Esophagus squamous epithelium (tissue), 5 donors: ENCODE measurements at places on chromosomes 2 and 18. TPM values are rescaled to one million over a fixed set of nuclear protein-coding genes. Genes with fewer than 3 reads are reported as not detected.

- DNase-seq = no peak
These were observed 6.5 kb upstream of the IL1R2 start for GRCh38 chr2:101985101-101985792.

DNA sequence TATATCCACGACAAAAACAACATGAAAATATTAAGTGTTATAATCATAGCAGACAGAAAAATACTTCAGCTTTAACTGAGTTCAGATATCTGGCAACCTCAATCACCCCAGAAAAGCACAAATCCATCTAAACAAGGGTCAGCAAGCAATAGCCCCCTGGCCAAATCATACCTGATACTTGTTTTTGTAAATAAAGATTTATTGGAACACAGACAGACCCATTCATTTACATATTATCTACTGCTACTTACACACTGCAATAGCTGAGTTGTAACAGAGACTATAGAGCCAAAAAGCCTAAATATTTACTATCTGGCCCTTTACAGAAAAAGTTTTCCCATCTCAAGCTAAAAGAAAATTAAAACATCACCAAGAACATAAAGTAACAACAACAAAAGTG is 12.8 kb downstream of the FARSB start:
- DNase-seq = no peak

DNA sequence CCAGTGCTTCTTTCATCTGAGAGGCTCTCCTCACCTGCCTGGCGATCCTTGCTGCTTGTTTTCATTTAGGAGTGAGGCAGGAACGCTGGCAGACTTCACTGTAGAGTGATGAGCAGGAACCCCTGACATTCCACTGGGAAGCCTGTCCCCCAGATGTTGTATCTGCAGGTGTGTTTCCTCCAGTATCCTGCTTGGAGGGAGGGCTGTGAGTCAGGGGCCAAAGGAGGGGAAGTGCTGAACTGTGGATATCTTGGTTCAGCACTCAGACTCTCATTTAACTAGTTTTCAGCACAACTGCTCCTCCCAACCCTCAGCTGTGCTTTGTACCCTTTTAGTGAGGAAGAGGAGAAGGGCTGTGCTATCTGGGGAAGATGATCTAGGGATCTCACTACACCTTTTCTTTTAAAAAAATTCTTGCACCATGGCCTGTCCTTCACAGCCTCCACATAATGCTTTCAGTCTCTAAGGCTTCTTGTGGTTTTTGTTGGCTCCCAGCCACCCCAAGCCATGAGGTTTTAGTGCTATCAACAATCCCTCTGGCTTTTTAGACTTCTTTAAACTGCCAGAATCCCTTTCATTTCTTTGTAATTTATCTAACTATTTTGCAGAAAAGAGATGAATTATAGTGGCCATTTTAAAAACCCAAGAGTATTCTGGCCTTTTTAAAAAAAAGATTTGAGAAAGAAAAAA is 11.2 kb downstream of the ANKAR start:
- no peak for DNase-seq

- DNase-seq = no peak
These were observed 9.7 kb downstream of the TMEM18 start for GRCh38 chr2:667332-667999.

LOXL3 gene
- total RNA-seq = 0.48 TPM

GRCh38 chr2:230347659-230348305 is 20.8 kb downstream of the SP140L start:
- DNase-seq = no peak

CLEC4F gene
- total RNA-seq = not detected

DNA sequence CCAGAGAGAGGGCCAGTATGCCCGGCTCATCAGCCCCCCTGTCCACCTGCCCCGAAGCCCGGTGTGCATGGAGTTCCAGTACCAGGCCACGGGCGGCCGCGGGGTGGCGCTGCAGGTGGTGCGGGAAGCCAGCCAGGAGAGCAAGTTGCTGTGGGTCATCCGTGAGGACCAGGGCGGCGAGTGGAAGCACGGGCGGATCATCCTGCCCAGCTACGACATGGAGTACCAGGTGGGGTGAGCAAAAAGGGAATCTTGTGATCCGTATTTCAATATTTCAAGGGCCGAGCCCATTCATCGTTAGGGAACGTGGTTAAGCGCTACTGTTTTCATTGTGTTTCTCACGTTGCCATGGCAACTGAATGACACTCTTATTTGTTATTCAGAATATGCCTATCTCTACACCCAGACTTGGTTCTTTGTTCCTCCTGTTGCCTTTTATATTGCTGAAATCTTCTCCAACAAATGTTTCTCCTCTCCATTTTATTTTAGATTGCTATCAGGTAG is 81.5 kb downstream of the NRP2 start:
- DNase-seq = no peak

DNA sequence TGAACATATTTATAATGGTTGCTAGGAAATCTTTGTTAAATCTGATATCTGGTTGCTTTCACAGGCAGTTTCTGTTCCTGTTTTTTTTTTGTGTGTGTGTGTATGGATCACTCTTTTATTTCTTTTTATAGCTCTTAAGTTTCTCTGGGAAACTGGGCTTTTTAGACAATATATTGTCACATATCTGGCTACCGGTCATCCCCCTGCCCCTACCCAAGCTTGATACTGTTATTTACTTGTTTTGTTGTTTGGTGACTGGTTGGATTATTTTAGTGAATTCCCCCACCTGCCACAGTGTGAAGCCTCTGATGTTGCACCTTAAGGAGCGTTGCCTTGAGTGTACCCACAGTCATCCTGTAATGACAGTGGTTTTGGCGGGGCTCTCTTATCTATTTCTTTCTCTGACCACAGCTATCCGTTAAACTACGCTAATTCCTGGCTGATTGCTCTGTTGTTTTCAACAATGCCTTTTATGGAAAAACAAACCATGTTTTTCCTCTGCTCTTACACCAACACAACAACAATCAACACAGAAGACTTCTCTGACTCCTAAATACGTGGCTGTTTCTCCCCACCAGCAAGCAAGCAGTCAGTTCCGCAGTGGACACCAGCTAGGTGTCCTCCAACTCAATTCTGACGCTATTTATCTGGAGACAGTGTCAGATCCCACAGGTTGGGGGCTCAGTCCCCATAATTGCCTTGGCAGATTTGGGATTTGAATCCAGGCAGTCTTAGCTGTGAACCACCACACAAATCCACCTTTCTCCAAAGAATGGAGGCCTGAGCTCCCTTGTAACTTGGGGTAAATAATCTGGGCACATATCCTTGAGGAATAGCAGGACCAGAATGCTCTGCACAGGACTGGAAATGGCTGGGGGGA is 10.9 kb downstream of the GNLY start:
- DNase-seq = no peak

- no peak for DNase-seq
These were observed 130.6 kb upstream of the OTX1 start for GRCh38 chr2:62920070-62920469.

- DNase-seq = no peak
These were observed 186.3 kb downstream of the RIT2 start for GRCh38 chr18:42929181-42929580.

SLC4A3 gene
- total RNA-seq = 1.1 TPM

DNA sequence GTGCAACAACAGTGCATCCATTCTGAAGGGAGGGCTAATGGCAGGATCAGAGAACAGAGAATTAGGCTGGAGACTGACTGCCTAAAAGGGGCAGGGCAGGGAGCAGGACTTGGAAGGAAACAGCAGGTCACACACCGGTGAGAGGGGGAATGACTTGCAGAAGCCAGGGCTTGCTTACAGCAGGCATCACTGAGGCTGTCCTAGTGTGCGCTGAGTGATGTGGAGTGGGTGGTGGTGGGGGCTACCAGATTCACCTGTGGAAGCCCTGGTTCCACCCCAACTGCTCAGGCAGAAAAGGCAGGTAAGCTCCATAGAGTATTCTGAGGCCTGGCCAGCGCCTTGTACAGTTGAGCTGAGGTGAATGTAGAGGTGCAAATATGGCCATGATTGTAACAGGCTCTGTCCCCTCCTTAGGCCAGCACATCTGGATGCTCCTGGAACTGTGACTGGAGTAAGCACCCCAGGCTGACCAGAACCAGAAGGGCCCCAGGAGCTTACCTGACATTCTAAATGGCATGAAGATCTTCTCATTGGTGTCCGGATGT is 49.4 kb downstream of the SFXN5 start:
- DNase-seq = no peak

DNA sequence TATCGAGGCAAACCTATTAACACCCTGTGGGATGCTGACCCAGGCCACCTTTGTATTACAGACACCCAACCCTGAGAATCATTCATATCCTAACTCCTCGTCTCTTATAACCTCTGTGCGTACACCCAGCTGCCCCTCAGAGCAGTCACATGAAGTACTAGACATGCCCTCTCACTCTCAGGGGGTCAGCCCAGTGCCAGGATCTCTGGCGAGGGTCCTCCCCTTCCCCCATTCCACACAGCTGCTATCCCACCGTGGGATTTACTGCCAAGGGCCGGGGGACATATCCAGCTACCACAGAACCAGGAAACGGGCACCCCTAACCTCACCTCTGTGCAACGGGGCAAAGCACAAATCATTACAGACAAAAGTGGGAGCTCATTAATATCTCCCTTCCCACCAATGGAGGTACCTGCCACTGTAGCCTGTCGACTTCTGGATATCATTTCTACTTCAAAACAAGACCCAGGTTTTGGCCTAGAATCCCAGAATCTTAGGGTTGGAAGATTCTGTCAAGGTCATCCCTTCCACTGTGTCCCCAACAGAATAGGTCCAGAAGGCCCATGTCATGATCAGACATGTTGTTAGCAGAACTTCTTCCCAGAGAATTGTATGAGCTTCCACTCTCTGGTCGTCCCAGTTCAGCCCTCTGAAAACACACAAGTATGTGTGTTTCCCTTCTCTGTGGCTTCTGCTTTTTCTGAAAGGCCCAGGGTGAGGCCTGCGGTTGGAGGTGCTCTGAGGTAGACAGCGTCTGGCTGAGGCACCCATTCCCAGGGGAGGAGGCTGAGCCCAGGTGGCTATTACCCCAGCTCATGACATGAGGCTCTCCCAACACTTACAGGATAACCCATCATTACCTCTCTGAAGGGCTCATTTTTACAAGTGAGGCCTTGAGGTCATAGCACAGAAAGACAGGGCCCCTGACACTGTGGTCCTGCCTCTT is 1.7 kb downstream of the TMBIM1 start:
- DNase-seq = no peak

DNA sequence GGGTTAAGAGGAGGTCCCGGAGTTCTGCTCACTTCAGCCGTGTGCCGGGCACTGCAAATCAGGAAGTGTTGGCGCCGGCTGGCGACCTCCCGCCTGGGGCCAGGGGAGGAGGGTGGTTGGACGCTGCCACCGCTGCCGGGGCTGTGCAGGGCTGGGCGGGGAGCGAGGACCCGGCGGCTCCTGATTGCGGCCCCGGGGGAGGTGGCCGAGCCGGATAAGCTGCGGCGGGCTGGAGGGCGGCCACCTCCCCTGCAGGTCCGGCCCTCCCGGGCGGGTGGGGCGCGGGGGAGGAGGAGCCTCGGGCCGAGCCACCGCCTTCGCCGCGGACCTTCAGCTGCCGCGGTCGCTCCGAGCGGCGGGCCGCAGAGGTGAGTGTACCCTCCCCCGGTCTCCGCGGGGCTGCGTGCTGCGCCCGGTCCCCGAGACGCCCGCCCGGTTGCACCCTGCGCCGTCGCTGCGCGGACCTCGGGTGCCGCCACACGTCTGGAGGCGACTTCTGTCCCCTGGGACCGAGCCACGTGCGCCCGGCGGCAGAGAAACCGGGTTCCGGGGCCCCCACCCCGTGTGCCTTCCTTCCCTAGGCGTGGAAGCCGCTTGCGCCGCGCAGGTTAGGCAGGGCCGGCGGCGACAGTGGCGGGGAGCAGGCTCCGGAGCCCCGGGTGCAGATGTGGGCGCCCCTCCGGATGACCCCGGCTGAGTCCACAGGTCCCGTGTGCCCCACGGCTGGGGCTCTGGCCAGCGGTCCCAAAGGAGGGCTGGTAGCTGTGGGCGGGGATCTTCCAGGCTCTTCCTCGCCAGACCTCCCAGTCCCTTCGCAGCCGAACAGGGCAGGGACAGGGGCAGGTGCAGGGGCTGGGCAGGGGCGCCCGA is at the start of gene STEAP3:
TSS of gene STEAP3 (plus strand) at position 314 of the 870 bp plus-strand sequence. CDS start 7,179 bp downstream, outside the sequence.
- no peak for DNase-seq

DNA sequence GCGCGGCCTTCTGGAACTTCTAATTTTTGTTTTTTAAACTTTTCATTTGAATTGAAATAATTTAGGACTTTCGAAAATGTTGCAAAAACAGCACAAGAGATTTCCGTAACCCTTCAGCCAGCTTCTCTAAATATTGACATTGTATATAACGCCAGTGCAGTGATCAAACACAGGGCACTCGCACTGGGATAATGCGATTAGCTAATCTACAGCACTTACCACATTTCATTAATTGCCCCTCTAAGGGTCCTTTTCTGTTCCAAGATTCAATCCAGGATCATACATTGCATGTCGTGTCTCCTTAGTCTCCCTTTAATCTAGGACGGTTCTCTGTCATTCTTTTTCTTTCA is 343 bp upstream of the CD302 start:
- no peak for DNase-seq

SMAD7 gene
- 5.8 TPM for total RNA-seq

SLC9A2 gene
- total RNA-seq = not detected

SLC8A1 gene
- 2.2 TPM for total RNA-seq

- no peak for DNase-seq
These were observed 38.3 kb upstream of the IL1R1 start for GRCh38 chr2:102103992-102104871.

DNA sequence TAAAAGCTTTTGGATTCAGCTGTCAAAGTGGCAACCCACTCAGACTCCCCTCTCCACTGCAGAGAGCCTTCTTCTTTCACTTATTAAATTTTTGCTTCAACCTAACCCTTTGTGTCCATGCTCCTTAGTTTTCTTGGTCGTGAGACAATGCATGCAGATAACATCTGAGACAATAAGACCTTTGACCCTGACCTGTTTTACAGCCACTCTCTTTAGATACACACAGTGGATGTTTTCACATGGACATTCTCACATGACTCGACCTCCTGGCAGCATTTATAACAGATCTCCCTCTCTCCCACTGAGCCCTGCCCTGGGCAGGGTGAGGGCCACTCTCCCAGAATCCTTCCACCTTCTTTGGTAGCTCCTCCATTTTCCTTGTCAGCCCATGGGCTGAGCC is 30.4 kb upstream of the IL36G start:
- no peak for DNase-seq

GRCh38 chr2:201854841-201855240 is 48.5 kb downstream of the CDK15 start:
- DNase-seq = no peak

DNA sequence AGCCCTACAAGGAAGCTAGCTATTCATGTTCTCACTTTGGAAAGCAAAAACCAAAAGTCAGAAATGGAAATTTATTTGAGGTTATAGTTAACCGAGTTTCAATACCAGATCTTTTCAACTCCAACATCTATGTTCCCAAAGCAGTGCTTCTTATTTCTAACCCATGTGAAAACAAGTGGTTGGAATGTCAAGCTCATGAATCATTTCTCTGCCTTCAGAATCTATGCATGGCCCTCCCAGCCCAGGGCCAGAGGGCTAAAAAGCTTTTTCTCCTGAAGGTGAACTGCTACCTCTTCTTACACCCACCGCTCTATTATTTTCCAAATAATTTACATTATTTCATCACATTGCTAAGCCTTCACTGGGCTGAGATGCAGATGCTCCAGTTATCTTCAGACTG is 158.4 kb downstream of the SP3 start:
- DNase-seq = no peak

CHRND gene
- not detected for total RNA-seq

GRCh38 chr2:120044336-120044735 is 31.5 kb downstream of the EPB41L5 start:
- no peak for DNase-seq

MOGAT1 gene
- total RNA-seq = not detected
